Inflammatory macrophage (primary cell): ENCODE measurements at places on chromosomes 12 and 14.

DNA sequence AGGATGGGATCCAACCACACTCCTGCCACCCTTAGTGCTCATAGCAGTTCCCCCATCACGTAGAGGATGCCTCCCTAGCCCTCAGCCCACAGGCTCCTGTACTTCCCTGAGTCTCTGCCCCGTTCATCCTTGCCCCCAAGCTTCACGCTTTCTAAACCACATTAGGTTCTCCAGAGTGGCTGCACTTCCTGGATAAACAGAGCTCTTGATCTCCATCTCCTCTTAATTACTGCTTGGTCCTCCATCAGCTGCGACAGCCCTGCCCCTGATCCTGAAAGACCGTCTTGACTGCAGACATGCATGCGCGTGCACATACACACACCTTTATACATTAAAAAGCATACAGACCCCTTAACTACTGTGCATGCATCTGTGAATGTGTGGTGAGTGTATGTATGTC lies 530.0 kb downstream of the BCL11B start:
- DNase-seq = no peak

DNA sequence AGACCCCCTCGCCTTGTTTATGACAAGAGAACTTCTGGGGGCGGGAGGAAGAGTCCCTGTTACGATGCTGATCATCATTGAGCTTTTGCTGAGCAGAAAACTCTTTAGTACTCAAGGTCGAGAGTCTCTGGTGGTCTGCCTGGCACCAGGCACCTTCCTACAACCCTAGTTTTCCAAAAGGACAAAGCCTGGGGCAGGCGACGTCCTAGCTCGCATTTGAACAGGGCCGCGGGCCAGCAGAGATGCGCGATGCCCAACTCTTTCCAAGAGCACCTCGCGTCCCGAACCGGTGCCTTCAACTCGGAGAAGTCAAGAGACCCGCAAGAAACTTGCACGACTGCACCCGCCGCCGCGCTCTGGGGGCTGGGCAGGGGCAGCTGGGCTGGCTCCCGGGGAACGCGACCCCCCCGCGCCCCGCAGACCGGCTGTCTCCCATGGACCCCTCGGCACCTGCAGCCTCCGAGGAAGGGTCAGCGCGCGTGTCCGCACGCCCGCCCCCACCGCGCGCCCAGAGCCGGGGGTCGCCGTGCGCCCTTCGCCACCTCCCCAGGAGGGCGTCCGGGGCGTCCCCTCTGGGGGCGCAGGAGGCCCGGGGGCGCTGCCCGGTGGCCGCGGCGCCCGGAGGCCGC lies 377 bp upstream of the BCL7A start:
- DNase-seq = no peak

GRCh38 chr12:113469949-113470743 lies 1.5 kb downstream of the LHX5 start:
- DNase-seq = no peak

DNA sequence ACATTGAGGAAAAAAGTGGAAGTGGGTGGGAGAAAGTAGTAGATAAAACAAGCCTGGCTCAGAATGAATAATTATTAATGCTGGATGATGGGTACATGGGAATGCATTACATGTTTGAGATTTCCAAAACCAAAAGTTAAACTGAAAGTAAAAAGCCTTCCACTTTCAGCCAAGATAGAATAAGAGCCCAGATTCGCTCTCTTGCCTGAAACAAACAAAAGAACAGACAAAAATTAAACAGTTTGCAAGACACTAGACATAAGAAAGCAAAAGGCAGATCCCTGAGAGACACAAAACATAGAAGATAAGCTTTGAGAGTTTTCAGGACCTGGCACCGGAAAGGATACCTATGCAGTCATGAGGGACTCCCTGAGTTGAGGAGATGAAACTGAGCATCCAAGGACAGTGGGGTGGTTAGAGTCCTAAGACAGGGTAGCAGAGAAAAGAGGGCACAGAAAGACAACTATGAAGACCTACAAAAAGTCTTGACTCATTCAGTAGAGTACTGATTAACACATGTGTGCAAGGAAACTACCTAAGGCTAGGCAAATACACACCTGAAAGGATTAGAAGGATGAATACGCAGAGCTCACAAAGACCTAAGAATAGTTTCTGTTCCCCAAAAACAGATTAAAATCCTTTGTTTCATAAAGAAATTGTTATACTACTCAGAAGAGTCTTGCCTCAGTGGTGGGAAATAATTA lies 54.1 kb downstream of the CEP83 start:
- DNase-seq = no peak

GRCh38 chr12:51484119-51484518 lies 59.5 kb downstream of the SLC4A8 start:
- DNase-seq = no peak

- DNase-seq = no peak
These were observed 2.7 kb upstream of the SIVA1 start for GRCh38 chr14:104750056-104750752.

DNA sequence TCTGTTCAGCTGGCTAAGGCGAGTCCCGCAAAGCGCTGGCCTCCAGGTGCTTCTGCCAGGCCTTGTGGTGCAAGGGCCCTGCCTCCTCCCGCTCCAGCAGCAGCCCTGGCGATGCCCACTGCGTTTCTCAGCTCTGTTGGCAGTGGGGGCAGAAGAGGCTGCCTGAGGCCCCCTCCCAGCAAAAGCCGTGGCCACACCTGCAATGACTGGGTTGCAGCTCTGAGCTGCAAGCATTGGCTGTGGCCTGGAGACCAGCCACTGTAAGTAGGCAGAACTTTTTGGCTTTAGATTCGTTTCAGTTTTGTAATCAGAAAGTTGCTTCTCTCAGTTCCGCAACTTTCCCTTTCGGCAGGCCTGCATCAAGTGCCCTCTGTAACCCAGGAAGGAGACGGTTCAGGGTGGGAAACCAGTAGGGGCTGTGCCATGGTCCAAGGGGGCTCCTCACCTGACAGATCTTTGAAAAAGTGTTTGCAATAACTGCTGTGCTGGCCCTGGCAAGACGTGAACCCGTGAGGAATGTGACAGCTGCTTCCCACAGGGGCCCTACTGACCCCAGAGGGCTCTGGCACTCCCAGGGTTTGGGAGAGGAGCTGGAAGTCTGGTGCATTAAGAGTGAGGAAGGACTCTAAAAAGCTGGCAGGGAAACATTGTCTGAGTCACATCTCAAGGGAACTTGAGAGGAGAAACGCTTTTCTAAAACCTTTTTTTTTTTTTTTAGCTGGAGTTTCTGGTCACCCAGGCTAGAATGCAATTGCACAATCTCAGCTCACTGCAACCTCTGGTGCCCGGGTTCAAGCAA lies 54.5 kb upstream of the MAX start:
- peak; percentile 81 for DNase-seq

- DNase-seq = no peak
These were observed 80.5 kb downstream of the BCL11B start for GRCh38 chr14:99191395-99192027.

DNA sequence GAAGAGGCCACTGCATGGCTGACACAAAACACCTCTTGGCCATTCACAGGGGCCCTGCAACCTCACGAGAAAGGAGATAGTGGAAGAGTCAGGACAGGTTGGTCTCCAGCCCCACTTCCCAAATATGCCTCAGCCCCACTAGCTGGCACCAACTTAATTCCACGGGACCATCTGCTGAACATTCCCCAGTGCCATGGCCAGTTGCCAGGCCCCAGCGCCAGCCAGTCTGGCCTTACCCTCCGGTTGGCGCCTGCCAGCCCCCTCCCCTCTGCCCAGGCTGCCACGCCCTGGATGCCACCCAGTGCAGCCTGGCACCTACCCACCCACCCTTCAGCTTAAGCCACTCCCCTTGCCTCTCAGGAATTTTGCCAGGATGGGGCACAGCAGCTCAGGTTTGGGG lies 21.2 kb upstream of the HSPB8 start:
- DNase-seq = no peak

DNA sequence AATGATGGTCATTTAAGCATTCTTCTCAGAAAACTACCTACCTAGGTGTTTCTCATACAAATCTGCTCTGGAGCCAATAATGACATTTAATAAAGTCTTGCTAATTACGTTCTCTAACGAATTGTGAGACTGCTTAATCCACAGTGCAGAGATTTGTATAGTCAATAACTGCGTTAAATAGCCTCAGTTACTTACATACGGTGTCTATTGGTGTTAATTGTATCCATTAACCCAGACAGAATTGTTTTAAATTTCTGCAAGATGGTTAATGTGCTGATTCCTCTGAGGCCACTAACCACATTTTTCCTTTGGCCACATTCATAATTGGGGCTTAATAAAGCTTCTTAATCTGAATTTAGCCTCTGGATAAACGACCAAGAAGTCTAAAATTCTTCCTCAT lies 171.7 kb downstream of the SLC41A2 start:
- DNase-seq = no peak

- DNase-seq = no peak
These were observed 68.0 kb downstream of the NRXN3 start for GRCh38 chr14:78238141-78238540.

DNA sequence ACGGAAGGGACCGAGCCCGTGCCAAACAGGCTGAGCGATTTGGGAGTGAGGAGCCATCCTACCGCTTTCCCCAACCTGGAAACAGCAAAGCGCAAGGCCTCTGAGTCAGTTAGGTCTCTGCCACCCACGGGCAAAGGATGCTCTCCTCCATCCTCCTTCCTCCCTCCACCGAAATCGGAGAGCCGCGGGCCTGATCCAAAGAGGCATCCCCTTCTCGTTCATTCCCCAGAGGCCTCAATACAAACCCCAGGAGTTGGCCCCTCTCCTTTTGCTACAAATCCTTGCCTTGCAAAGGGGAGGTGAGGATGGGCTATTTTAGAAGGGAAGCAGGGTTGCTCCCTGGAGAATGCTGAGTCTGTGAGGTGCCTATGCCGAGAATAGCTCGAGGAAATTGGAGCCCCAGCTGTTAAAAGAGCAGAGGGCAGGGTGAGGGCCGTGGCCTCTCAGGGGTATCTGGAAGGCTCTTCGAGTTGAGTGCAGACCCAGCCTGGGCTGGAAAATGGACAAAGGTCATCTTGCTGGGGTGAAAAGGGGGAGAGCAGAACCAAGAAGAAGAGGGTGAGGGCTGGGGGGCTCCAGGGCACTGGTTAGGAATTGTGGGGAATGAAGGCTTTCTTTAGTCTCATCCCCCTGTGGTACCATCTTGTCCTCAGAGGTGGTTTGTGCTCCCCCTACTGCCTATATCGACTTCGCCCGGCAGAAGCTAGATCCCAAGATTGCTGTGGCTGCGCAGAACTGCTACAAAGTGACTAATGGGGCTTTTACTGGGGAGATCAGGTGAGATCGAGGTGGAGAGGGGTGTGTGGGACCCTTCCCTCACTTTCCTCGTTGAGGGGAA lies 1.1 kb downstream of the TPI1 start:
- DNase-seq = no peak

DNA sequence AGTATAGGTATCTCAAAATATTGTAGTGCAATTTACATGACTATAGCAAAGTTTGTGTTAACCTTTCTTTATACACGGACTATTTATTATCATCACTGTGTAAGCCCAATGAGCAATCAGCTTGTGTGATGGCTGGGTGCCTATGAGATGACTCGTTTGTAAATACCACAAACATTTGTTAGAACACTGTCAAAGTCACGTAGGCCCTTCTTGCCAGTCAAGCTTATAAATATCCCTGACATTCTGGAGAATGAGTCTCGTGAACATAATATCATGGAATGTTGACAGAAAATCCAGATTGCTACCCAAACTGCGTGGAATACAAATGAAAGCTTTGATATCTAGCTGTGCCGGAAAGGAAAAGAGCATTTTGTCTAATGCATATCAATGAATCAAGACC lies 648.3 kb upstream of the MDGA2 start:
- no peak for DNase-seq

GRCh38 chr12:87368259-87368658 lies 660.9 kb downstream of the C12orf50 start:
- no peak for DNase-seq

DNA sequence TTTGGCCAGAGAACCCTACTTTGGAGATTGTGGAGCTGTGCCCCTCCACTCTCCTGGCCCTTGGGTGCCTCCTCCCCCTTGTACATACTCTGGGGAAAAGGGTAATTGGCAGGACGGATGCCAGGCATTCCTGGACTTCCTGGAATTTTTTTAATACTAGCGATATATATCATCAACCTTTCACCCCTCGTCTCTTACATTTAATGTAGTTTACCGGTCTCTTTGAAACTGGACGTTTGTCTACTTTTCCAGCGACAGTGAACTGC lies 767 bp upstream of the CRY1 start:
- DNase-seq = no peak

DNA sequence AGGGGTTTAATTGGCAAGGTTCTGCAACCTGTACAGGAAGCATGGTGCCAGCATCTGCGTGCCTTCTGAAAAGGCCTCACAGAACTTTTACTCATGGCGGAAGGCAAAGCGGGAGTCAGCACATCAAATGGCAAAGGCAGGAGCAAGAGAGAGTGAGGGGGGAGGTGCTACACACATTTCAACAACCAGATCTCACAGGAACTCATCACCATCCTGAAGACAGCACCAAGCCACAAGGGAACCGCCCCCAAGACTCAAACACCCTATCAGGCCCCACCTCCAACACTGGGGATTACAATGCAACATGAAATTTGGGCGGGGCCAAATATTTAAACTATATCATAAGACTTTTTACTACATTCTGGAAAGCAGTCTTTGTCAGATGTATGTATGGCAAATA lies 38.0 kb upstream of the FKBP4 start:
- DNase-seq = no peak

- no peak for DNase-seq
These were observed 25.4 kb downstream of the DHRS2 start for GRCh38 chr14:23661542-23661941.

DNA sequence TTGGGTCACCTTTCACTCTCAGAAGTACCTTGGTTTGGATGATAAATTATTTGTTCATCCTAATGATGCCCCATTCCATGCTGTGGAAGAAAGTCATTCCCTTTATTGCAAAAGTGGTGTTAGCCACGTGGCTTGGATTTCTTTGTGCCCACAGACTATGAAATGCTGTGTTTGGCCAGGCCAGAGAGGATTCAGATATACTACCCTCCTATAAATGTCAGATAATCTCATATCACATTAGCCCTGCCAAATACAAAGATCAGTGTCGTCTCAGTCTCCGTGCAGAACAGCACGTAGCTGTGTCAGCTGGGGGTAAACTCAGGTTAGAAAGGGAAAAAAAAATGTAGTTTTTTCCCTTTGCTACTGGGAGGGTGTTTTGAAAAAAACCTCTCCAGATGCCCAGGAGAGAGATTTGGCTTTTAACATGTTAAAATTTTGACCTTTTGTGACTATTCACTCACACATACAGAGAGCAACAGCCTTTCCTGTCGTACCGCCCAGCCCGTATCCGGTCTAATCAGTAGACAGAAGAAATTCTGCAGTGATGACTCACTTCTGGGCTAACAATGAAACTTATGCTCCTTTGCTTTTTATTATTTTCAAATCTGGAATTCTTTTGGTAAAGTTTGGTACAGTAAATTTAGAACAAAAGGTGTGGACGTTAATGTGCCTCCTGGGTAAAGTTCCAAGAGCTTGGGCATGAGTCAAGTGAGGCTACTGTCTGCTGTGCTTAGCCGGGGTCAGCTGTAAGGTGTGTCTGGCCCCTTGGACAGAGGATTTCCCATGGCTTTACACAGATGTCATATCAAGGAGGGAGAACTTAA lies 8.5 kb upstream of the PTPRB start:
- DNase-seq = no peak

DNA sequence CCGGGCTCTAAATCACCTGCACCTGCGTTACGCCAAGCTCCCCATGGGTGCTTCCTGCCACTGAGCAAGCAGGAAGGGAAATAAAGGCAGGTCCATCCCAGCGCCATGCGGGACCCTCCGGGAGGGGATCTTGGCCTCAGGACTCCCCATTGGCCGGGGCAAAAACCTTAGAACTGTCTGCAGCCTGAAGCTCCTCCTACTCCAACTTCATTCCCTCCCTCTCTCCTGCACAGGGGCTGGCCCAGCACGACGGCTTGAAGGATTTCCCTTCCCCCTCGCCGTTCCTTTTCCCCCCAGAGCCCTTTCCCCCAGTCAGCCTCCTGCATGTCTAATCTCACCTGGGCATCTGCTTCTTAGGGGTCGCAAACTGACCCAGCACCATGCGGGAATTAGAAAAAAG lies 137.2 kb upstream of the NCOR2 start:
- DNase-seq = no peak
